NCI-H1105 treated with DMSO at 0.1 percent for 48 hours (cell line): ENCODE measurements at places on chromosomes 12 and 14.

DNA sequence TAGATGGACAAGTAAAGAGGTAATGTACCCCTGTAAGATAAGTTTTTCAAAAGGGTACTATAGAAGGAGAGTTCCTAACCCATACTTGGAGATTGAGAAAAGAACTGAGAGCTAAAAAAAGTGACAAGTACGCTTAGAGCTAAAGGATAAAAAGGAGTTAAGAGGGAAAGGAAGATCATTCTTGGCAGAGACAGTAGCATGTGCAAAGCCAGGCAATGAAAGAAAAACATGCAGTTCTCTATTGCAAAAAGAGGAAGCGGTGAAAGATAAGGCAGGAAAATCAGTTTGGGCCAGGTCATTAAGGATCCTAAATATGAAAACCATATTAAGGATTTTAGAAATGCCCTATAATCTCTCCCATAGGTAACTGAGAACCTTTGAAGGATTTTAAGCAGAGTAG lies 500.4 kb upstream of the GARIN6 start:
- DNase-seq: no peak

- no peak for DNase-seq
These were observed 19.9 kb downstream of the JAG2 start for GRCh38 chr14:105148604-105149145.

DNA sequence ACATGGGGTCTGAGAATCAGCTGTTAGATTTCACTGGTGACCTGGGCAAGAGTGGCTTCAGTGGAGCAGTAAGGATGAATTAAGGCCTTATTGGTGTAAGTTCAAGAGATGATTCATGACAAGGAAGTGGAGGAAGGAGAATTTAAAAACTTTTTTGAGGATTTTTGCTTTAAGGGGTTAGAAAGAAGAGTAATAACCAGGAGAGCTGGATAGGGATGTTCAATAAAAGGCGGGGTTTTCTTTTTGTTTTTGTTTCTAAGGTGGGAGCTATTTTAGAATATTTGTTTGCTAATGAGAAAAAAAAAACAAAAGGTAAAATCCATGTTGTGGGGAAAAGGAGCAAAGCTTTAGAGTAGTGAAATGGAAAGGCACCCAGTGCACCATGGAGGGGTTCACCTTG lies 15.2 kb upstream of the TUBA1B start:
- DNase-seq: no peak

DNA sequence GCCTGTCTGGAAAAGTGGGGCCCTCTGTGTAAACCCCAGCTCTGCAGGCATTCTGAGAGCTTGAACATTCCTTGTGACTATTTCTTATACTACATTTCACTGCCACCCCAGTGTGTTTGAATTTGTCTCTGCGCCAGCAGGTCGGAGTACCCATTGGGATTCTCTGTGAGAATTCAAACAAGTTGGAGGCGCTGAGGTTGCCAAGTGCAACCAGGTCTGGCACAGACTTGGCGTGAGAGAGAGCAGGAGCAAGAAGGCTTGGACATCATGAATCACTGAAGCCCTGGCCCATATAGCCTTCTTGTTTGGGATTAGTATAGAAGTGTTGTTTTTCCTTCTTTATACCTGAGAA lies 33.0 kb upstream of the ATP2A2 start:
- no peak for DNase-seq

- no peak for DNase-seq
These were observed 3.9 kb upstream of the ENDOU start for GRCh38 chr12:47729233-47729632.
